ENCODE measurements at places on chromosomes 7 and 10. TPM values are rescaled to one million over a fixed set of nuclear protein-coding genes. Genes with fewer than 3 reads are reported as not detected.

DNA sequence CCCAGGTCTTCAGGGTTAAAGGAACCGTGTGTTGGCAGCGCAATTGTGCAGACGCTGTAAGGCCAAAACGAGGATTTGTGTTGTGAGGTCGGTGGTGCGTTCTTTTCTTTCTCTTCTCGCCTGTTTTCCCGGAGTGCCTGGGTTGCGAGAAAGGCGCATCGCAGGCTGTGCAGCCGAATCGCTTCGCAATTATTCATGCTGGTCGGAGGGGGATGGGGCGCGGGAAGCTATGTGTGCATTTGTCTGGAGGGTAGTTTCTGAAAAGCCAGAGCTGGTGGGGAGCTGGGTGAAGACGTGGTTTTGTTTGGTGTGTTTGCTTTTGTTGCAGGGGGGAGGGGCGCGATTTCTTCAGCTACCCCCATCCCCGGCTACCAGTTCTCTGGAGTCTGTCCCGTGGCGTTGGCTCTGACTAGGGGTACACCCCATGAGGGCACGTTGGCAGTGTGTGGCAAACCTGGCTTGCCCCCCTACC, 2.1 kb downstream of the MXI1 start:
- DNase-seq, result peak; percentile 65
- H3K4me1 ChIP-seq, result peaks cover 6% of the 10 kb centered on the region
- no peaks in the 10 kb centered on the region for H3K27me3 ChIP-seq

DNA sequence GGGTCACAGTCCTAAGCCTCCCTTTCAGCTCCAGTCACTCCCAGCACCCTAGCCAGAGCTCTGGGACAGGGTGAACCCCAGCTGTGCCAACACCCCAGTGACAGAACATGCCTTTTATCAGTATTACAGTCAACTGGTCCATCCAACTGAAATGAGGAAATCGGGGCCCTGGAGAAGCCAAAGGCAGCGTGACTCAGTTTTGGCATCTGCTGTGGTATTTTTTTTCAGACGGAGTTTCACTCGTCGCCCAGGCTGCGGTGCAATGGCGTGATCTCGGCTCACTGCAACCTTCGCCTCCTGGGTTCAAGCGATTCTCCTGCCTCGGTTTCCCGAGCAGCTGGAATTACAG, 3.4 kb upstream of the CLDN15 start:
- peaks cover 10% of the 10 kb centered on the region for H3K4me1 ChIP-seq
- no peak for DNase-seq
- peaks cover 34% of the 10 kb centered on the region for H3K36me3 ChIP-seq
- no peak overlapping the region for H3K4me3 ChIP-seq
- H3K27ac ChIP-seq, result no peak overlapping the region

GRCh38 chr10:285216-285615, 150.0 kb downstream of the ZMYND11 start:
- no peaks in the 10 kb centered on the region for H3K27me3 ChIP-seq
- peaks cover 12% of the 10 kb centered on the region for H3K4me1 ChIP-seq
- no peak for DNase-seq
- H3K4me3 ChIP-seq, result no peak overlapping the region

DNA sequence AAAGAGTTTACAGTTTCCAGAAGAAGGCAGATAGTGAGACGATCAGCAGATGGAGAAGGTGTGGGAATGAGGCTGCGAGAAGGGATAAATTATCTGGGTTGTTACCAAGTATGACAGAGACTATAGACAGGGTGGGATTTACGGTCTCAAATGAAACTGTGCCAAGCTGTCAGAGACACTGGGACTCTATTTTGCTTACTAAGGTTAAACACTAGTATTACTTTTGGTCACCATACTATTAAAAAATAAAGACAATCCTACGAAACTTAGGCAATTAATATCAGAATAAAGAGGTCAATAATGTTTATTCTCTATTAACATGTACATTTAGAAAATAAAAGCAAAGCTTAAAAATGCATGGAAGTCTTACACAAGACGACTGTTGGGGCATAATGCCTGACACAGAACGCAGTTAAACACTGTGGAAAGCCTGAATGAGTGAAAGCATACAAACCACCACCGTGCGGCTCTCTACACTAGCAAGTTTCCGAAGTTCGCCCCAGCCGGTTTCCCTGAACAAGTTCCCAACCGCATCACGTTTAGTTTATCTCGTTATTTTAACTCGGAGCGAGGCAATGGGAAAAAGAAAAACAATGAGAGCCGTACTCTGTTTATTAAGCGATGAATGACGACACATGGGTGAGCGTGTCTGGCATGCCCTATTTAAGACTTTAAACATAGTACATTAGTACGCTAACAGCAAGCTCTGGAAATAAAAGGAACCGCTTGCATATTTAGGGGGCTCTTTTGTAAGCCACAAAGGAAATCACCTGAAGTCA, 909 bp upstream of the CC2D2B start:
- H3K27ac ChIP-seq, result peak overlapping the region; percentile 79
- H3K4me1 ChIP-seq, result no peaks in the 10 kb centered on the region
- H3K27me3 ChIP-seq, result no peaks in the 10 kb centered on the region
- DNase-seq, result peak; percentile 67
- peaks cover 2% of the 10 kb centered on the region for H3K36me3 ChIP-seq

- H3K27me3 ChIP-seq, result no peaks in the 10 kb centered on the region
- no peak overlapping the region for H3K4me3 ChIP-seq
- H3K36me3 ChIP-seq, result no peaks in the 10 kb centered on the region
- no peak for DNase-seq
Measured at GRCh38 chr7:106290319-106290718, 5.5 kb upstream of the NAMPT start.

DNA sequence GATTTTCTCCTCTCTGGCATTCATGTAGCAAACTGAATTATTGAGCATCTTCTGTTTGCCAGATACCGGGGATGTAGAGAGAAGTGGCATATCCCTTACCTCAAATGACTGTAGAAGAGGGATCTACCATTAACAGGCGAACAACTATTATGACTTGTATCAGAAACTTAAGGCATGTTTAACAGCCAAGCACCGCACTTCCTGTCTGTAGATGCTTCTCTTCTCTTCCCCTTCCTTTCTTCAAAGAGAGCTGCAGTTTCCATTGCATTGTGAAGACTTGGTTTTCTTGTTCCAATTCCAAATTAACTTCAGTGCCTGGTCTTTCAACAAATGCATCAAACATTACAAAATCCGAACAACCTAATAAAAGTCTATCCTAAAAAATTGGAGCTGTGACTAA, 49.3 kb downstream of the LRRC4 start:
- no peak overlapping the region for H3K27ac ChIP-seq
- no peak overlapping the region for H3K4me3 ChIP-seq
- peaks cover 2% of the 10 kb centered on the region for H3K36me3 ChIP-seq
- DNase-seq, result no peak

DNA sequence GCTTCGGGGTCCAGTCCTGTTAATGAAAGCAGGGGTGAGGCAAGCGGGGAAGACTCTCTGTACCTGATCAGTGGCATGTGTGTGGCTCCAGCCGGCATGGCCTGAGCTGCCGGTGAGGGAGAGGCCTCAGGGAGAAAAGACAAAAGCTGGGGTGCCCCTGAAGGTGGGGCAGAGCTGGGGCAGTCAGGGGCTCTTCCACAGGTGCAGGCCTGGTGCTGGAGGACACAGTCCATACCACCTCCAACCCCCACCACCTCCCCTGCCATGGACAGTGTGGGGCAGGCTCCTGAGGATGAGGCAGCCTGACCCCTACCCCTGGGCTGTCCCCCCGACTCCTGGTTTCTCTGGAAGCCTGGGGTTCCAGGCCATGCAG, 129.5 kb downstream of the LHPP start:
- no peaks in the 10 kb centered on the region for H3K36me3 ChIP-seq
- no peaks in the 10 kb centered on the region for H3K4me1 ChIP-seq

DNA sequence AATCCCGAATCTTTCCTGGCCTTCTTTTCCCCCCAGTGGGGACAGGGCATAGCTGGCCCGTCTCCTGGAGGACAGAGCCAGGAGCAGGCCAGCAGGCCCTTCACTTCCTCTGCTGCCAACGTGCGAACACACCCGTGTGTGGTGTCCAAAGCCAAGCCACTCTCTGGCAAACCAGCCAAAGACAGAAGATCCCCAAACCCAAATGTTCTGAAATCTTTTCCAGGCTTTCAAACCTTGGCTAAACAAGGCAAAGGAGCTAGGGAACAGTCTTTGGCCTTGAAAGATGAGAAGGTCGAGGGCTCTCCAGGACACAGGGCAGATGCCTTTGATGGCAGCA, 63.0 kb downstream of the PROSER2 start:
- no peak for DNase-seq
- H3K36me3 ChIP-seq, result no peaks in the 10 kb centered on the region
- no peaks in the 10 kb centered on the region for H3K27me3 ChIP-seq
- H3K4me1 ChIP-seq, result peaks cover 4% of the 10 kb centered on the region

- H3K4me3 ChIP-seq, result no peak overlapping the region
- H3K27me3 ChIP-seq, result peaks cover under 1% of the 10 kb centered on the region
- H3K36me3 ChIP-seq, result no peaks in the 10 kb centered on the region
- H3K4me1 ChIP-seq, result no peaks in the 10 kb centered on the region
- no peak for DNase-seq
- no peak overlapping the region for H3K27ac ChIP-seq
Measured at GRCh38 chr7:42469341-42469740, 232.3 kb upstream of the GLI3 start.

DNA sequence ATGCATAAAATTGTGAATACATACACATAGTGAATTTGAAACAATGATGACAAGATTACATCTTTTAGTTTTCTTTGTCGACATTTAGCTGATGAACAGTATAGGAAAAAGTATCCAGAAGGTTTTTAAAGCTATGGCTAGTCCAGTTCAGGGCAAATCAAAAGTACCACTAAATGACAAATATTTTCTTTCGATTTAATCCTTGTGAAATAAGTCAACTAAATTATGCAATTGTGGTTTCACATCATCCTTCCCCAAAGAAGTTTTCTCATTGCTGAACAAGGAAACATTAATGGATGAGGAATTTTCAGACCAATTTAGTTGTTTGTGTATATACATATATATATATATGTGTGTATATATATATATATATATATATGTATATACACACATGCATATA, 774.0 kb downstream of the DNAJB9 start:
- no peak overlapping the region for H3K4me3 ChIP-seq
- DNase-seq, result no peak
- H3K27me3 ChIP-seq, result no peaks in the 10 kb centered on the region
- H3K4me1 ChIP-seq, result no peaks in the 10 kb centered on the region
- no peak overlapping the region for H3K27ac ChIP-seq

DNA sequence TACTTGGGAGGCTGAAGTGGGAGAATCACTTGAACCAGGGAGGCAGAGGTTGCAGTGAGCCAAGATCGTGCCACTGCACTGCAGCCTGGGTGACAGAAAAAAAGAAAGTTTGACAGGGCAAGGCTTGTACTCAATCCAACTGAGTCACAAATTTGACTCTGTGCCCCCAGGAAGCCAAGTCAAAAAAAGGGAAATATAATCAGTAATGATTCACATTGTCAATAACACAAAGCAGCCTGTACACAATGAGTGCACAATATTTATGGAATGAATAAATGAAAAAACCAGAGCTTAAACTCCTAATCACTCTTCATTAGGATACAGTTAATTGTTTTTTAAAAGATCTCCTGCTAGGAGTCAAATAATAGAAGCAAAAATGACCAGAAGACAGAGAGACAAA, 6.4 kb downstream of the NAPEPLD start:
- no peaks in the 10 kb centered on the region for H3K4me1 ChIP-seq
- H3K27me3 ChIP-seq, result no peaks in the 10 kb centered on the region
- no peak for DNase-seq
- no peak overlapping the region for H3K4me3 ChIP-seq
- H3K27ac ChIP-seq, result no peak overlapping the region
- no peaks in the 10 kb centered on the region for H3K36me3 ChIP-seq

- no peaks in the 10 kb centered on the region for H3K36me3 ChIP-seq
- H3K4me3 ChIP-seq, result no peak overlapping the region
- H3K27me3 ChIP-seq, result no peaks in the 10 kb centered on the region
Measured at GRCh38 chr7:72053292-72053691, 358.8 kb downstream of the CALN1 start.

DNA sequence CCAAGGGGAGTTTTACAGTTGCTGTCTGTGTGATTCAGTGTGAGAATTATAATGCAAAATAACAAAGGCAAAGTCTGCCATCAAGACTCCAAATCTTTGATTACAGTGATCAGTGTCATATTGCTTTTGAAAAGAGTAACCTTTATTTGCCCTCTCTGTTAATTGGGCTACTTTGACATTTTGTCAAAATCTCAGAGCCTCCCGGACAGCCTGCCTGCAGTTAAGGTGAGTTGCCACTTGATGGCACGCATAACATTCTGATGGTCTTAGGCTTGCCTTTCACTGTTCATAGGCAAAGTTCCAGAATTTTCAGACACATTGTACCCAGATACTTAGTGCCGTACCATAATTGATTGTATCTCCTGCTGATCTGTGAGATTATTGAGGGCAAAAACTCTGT, 253.5 kb downstream of the ABCA13 start:
- H3K4me1 ChIP-seq, result no peaks in the 10 kb centered on the region
- H3K27ac ChIP-seq, result no peak overlapping the region
- no peak overlapping the region for H3K4me3 ChIP-seq
- peak; percentile 6 for DNase-seq

- no peaks in the 10 kb centered on the region for H3K27me3 ChIP-seq
- H3K4me1 ChIP-seq, result no peaks in the 10 kb centered on the region
- H3K36me3 ChIP-seq, result no peaks in the 10 kb centered on the region
- no peak overlapping the region for H3K27ac ChIP-seq
- H3K4me3 ChIP-seq, result no peak overlapping the region
Measured at GRCh38 chr7:97096661-97097060, 20.8 kb upstream of the SDHAF3 start.

- peaks cover 15% of the 10 kb centered on the region for H3K27me3 ChIP-seq
- no peaks in the 10 kb centered on the region for H3K36me3 ChIP-seq
- H3K27ac ChIP-seq, result no peak overlapping the region
- DNase-seq, result no peak
- H3K4me3 ChIP-seq, result no peak overlapping the region
Measured at GRCh38 chr10:100141446-100142087, 44.3 kb downstream of the ERLIN1 start.

DNA sequence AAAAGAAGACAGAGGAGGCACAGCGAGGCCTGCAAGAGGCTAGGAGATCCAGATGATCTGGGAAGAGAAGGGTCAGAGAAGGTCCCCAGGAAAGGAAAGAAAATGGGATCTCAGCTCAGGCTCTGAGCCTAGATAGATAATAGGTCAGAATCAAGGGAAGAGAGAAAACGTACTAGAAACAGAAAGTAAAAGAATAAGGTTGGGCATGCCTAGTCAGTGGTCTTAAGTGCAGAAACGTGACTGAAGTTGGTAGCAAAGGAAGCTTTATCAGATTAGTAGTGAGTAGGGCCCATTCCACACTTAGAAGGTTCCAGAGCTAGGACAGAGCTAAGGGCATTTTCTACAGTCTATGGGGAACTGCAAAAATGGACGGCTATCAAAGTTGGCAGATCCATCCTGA, 84.8 kb upstream of the ASAH2 start:
- H3K36me3 ChIP-seq, result peaks cover 3% of the 10 kb centered on the region
- no peak for DNase-seq
- H3K27me3 ChIP-seq, result no peaks in the 10 kb centered on the region
- no peaks in the 10 kb centered on the region for H3K4me1 ChIP-seq
- H3K4me3 ChIP-seq, result no peak overlapping the region

Gene COL26A1
- total RNA-seq, result not detected

Gene NUTM2D
- total RNA-seq, result 0.56 TPM

Gene CXCL12
- 15.8 TPM for total RNA-seq

Gene HOGA1
- 0.36 TPM for total RNA-seq

Gene APBB1IP
- total RNA-seq, result not detected

Gene GDF2
- not detected for total RNA-seq

Data from IMR-90 (cell line).